ENCODE measurements at places on chromosomes 7 and 10. TPM values are rescaled to one million over a fixed set of nuclear protein-coding genes. Genes with fewer than 3 reads are reported as not detected.

The TRPV5 gene
- not detected for total RNA-seq

The GPR26 gene
- not detected for total RNA-seq

The TMEM196 gene
- total RNA-seq = not detected

The PNLIP gene
- total RNA-seq = not detected

The SLC16A9 gene
- total RNA-seq = 0.07 TPM

The MRPS17 gene
- total RNA-seq = 28.7 TPM

All from A549 treated with DMSO at 1 μM for 4 hours (cell line).